OCI-LY7 (cell line): ENCODE measurements at places on chromosomes 2 and 18. TPM values are rescaled to one million over a fixed set of nuclear protein-coding genes. Genes with fewer than 3 reads are reported as not detected.
A peak's percentile ranks its signal among the peaks of the same experiment; 100 is the strongest.

The C2orf92 gene
- 10.3 and 11.2 TPM in 2 replicates for total RNA-seq

The REG3G gene
- not detected in 2 replicates for total RNA-seq

The SALL3 gene
- total RNA-seq, result not detected in 2 replicates

- DNase-seq, result no peak
Observed at GRCh38 chr18:3148930-3149535, 70.7 kb downstream of the MYOM1 start.

DNA sequence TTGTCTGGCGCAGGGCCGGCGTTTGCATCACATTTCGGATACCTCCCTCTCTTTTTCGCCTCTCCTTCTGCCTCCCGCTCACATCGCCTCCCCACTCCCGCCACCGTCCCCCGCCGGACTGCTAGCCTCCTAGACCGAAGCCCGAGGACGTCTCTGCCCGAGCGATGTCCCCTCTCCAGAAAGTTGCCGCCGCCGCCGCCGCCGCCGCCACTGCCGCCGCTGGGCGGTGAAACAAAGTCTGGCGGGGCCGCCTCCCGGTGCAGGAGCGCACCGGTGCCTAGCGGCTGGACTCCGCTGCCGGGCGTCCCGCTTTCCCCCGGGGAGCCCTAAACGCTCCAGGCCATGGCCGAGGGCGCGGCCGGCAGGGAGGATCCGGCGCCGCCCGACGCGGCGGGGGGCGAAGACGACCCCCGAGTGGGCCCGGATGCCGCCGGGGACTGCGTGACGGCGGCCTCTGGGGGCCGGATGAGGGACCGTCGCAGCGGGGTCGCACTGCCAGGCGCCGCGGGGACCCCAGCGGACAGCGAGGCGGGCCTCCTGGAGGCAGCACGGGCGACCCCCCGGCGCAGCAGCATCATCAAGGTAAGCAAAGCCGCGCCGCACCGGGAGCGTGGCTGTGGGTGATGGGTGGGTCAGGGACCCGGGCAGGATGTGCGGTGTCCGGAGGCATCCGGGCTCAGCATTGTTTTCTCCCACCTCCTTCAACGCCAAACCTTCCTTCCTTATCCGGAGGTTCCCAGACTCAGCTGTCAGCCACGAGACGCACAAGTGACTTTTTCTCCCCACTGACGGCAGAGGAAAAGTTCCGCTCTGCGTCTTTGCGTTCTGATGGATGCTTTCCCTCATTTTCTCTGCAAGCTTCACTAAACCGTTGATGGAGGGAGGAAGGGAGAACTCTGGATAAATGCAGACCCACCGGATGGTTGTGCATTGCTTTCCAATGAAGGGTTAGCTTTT is 643 bp downstream of the PLCL1 start:
- DNase-seq, result peak; percentile 7

DNA sequence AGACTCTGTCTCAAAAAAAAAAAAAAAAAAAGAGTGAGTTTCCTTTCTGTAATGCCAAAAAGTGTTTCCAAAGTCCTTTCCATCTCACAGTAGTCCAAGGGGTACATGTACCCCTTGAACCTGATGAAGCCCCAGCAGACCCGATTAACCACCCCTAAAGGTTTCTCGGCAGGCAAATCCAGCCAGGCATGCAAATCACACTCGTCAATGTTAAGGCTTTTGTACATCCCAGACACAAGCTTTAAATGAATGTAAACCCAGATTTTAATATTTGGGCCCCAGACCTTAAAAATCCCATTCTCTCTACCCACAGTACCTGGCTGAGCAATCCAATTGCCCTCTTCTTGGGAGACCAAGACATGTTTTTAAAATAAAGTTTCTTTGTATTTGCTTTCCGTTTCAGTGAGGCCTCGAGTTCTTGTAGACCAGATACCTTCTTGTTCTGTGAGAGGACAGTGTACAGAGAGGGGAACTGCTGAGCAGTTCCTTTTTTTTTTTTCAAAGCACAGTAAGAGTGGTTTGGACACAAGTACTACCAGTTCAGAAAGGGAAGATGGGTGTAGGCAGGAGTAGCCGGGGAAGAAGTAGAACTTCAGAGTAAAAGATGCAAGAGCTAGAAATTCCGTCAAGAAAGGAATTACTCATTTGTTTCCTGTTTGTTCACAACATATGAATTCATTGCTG is at the start of gene NLRC4:
Gene NLRC4 (minus strand): TSS at position 465 of the 684 bp plus-strand sequence. CDS start 8,111 bp downstream, outside the sequence.
- peak; percentile 50 for DNase-seq

DNA sequence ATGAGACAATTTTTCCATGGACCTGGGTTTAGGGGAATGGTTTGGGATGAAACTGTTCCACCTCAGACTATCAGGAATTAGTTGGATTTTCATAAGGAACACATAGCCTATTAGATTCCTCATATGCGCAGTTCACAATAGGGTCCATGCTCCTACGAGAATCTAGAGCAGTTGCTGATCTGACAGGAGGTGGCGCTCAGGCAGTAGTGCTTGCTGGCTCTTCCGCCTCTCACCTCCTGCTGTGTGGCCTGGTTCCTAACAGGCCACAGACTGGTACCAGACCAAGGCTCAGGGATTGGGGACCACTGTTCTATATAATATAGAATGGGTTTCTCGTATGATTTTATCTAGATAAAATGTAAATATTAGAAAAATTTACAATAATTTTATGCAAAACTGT is 338.7 kb downstream of the CPS1 start:
- no peak for DNase-seq

- DNase-seq, result peak; percentile 60
Observed at GRCh38 chr18:54119524-54120019, 104.9 kb downstream of the MBD2 start.

- no peak for DNase-seq
Observed at GRCh38 chr2:17133052-17133671, 385.1 kb downstream of the RAD51AP2 start.

DNA sequence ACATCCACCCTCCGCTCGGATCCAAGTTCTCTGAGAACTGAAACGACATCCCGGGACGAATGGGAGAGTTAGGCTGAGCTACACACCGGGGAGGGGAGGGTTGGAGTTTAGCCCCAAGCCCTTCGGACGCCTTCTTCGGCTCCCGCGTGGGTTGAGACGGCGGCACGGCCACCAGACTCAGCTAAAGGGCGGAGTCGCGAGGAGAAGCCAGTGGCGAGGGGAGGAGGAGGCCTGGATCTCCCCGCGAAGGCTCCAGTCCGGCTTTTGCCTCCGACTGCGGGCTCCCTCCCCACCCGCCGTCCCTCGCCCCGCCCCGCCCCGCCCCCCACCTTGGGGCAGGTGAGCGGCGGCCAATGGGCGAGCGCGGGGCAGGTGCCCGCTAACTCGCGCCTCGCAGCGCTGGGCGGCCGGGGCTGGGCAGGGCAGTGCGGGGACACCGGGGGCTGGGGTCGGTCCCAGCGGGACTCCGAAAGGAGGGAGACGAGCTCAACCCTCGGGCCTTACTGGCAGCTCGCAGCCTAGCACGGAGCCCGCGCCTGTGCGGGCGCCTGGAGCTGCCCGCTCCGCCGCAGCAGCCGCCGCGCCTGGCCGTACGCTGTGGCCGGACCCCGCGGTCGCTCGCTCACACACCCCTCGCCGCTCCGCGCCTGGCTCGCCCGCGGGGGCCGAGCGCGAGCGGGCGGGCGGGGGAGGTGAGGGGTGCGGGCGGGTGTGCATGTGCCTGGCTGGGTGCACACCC is at the start of gene EMX1:
Gene EMX1 (plus strand): TSS at position 382 of the 739 bp plus-strand sequence. CDS start 334 bp downstream, at position 716.
- DNase-seq, result peak; percentile 35
